Hypothalamus (tissue), 51 donors: ENCODE measurements at places on chromosomes 5 and 9.
A peak's percentile ranks its signal among the peaks of the same experiment; 100 is the strongest.

GRCh38 chr5:94407023-94407422 lies 211.4 kb downstream of the KIAA0825 start:
- DNase-seq = no peak

- DNase-seq = no peak
Measured at GRCh38 chr5:171486613-171487012, 67.2 kb downstream of the FGF18 start.

DNA sequence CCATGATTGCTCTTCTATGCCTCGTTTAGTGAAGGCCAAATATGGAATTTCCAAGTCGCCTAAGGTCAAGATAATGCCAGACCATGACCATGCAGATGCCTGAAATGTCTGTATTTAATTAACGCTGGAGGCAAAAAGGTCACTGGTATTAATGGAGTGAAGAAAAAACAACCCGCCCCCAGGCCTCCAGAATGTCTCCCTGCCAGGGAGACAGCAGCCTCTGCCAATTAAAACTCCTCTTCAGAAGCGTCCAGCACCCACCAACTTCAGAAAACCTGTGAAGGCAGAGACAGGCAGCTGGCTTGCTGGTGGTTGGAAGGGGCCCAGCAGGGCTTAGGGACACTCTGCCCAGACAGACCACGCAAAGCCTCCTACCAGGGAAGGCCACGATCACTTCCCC lies 94.4 kb downstream of the VAV2 start:
- no peak for DNase-seq

GRCh38 chr9:109161471-109161870 lies 5.6 kb downstream of the FRRS1L start:
- DNase-seq = no peak

GRCh38 chr5:54895816-54896341 lies 89.5 kb downstream of the ESM1 start:
- no peak for DNase-seq

DNA sequence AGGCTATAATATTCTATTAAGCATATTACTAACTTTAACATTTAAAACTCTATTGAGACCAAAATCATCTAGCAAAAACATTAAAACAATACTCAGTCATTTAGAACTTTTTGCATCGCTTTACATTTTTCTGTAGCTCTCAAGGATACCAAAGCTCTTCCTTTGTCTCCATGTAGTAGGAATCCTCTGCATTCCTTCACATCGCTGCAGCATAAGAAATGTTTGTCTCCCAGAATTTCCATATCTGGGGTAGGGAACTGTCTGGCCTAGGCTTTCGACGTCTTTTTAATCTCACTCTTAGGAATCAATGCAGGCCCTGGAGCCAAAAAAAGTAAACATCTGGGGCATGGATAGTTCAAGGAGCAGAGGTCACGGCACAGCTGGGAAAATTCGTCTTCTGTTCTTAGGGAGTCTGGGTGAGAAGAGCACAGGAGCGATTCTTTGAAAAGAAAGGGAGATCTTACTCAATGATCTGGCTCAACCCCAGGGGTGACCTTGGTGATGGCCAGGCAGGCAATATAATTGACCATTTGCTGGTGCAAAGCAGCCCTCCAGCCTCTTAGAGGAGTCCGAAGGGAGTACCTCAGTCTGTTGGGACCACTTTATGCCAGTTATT lies 23.2 kb upstream of the RAI14 start:
- DNase-seq = no peak

GRCh38 chr9:113143432-113144227 lies 7.2 kb upstream of the SLC31A2 start:
- DNase-seq = no peak

- no peak for DNase-seq
Measured at GRCh38 chr5:138538943-138539627, 4.0 kb downstream of the ETF1 start.

DNA sequence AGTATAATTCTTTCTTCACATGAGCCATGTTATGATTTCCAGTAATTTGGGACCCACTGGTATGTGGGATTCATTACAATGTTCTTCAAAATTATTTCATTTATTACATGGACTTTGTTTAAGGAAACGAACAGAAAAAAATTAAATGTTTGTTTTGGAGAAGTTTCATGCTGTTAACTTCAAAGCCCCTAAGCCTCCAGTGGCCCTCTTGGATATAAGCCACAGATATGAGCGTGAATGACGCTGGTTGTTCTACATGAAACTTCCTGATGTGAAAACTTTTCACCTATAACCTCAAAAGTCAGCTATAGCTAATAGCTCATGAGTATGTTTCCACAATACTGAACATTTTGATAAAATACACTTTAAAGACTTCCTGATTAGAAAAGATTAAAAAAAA lies 334.2 kb downstream of the PDE4D start:
- no peak for DNase-seq

GRCh38 chr5:146399481-146399880 lies 47.7 kb upstream of the TCERG1 start:
- no peak for DNase-seq

DNA sequence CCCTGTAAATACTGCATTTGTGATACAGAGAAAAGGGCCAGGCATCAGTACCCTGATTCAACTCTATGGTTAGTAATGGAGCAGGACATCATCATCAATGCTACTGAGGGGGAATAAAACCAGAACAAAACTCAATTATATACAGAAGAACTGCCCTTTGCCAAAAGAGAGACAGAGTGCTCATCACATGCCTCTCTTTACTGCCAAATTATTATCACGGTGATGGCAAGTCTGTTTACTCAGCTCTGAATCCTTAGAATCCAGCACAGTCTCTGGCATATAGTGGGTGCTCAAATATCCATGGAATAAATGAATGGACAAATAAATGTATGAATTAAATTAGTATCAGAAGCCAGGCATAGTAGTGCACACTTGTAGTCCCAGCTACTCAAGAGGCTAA lies 130.2 kb downstream of the TTC39B start:
- no peak for DNase-seq

- DNase-seq = no peak
Measured at GRCh38 chr5:115767424-115767823, 49.0 kb downstream of the CDO1 start.

DNA sequence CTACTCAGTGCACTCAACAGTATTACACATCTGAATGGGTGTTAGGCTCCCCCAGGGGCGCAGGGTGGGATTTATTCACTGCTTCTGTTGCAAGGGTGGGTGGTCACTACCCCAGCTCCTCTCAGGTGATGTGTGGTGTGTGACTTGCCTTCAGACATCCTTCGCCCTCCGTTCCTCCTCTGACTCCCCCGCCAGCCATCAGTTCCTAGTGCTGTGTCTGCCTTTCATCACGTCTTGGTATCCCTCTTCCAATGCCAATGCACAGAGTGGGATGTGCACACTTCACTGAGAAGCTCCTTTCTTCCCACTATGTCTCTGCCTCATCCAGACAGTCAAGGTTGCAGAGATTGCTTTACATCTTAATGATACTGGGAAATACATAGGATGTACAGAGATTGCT lies 79.4 kb downstream of the SLIT3 start:
- no peak for DNase-seq

- no peak for DNase-seq
Measured at GRCh38 chr5:53825926-53826325, 265.5 kb downstream of the NDUFS4 start.

GRCh38 chr5:39190311-39191102 lies 28.9 kb downstream of the FYB1 start:
- no peak for DNase-seq

DNA sequence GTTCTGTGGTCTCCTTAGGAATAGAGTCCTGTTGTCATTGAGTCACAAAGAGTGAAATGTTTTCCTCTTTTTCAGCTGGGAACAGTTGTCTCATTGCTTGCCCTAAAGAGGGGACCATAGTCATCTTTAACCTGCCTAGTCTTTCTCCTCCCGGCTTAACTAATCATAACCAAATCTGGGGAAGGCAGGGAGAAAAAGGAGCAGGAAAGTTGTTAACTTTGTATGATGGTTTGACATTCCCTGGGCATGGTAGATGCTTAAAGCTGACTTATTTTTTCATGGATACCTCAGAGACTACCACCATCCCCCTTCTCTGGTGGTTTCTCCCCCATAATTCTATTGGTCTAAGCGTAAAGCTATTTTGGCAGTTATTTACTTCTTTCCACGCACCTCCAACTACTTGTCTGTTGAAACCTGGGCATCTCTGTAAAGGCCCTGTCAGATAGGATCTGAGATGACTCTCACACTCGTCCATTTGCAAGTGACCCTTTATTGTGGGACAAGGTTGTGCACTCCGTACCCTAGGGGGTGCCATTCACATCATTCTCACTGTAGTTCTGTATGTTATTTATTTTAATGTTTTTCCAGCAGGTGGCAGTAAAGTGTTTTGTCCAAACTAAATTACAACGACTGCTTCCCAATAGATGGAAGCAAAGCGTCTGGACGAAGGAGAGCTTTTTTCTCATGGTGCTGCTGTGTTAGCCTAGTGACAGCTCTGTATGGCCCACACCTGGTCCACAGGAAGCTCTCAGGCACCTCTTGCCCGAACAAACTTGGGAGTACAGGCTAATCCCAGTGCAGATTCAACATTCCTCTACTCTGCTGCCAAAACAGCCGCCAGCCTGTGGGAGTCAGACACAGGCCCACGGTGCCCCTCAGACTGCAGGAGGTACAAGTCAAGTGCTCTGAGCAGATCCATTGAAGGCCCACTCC lies 3.0 kb upstream of the FAM13B start:
- DNase-seq = peak; percentile 70

- DNase-seq = no peak
Measured at GRCh38 chr5:15014809-15015208, 143.2 kb upstream of the ANKH start.
